ENCODE measurements at places on chromosomes 16 and 17.
A peak's percentile ranks its signal among the peaks of the same experiment; 100 is the strongest.

GRCh38 chr16:67555795-67556212 is 6.5 kb upstream of the CTCF start:
- no peak for DNase-seq

DNA sequence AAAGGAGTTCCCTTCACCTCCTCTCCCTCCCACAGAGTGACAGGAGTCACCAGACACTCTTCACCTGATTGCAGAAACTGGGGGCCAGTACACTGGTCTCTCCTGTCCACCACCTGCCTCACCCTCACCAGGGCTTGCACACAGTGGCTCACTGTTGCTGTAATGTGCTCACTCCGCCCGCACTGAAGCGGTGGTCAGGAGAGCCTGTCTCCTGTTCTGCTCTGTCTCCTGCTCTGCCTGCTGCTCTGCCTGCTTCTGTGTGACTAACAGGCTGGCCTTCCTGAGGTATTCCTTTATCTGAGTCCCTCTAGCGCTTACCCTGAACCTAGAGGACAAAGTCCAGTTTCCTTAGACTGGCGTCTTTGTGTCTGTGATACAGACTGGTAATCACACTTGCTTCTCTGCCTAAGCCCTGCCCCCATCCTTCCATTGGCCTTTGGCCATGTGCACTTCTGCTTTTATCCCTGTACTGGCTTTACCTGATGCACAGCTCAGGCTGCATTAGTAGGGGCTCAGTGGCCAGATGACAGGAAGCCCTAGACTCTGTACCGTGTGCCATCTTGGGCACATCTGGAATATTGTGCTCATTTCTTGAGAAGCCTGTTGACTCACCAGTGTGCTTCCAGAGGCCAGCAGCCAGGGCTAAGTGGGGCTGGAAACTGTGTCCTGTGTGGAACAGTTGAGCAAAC is 13.3 kb downstream of the PROCA1 start:
- DNase-seq: no peak

DNA sequence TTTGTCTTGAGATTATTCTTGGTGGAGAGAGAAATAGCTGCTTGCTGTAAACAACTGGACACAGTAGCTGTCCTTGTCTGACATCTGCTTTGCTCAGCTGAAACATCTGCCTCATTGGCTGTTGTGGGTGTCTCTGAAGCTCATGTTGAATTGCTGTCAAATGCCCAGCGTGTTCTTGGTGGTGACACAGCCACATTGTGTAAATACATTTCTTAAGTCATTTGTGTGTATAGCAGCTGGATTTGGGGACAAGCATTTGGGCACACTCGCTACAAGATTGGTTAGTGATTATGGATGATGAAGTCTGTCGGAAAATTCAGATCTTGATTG is 5.3 kb downstream of the FAM234A start:
- peak; percentile 23 for DNase-seq

DNA sequence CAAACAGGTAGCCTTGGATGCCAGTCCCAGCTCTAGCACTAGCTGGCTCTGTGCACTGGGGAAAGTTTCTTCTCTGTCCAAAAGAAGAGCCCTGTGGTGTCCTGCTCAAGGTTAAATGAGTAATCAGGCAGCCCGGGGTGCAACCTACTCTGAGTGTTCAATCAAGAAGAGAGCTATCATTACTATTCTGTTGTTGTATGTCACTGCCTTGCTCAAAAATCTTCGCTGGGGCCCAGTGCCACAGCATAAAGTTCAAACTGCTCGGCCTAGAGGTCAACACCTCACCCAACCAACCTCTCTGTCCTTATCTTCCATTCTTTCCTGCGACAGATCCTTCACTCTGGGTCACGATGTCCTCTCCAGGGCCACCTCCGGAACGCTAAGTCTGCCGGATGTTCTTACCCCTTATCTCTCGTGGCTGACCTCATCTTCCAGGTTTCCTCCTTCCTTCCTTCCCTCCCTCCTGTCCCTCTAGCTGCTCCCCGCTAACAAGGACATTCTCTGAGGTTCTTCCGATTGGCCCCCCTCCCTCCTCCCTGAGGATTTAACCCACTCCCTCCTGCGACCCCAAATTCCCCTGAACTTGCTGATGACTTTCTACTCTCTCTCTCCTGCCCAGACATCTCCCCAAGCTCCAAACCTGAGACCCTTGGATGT is 4.4 kb downstream of the FDXR start:
- DNase-seq: no peak

GRCh38 chr16:64305663-64306062 is 816.2 kb downstream of the CDH11 start:
- DNase-seq: no peak

GRCh38 chr16:1495211-1495888 is 2.2 kb downstream of the TELO2 start:
- DNase-seq: no peak

- no peak for DNase-seq
These were observed 6.0 kb downstream of the C1QTNF8 start for GRCh38 chr16:1089822-1090619.

- DNase-seq: peak; percentile 100
These were observed at the start of gene AKAP1 for GRCh38 chr17:57084802-57085447. AKAP1 (plus strand) TSS chr17:57085246; CDS start chr17:57105465, 20,219 bp downstream.

DNA sequence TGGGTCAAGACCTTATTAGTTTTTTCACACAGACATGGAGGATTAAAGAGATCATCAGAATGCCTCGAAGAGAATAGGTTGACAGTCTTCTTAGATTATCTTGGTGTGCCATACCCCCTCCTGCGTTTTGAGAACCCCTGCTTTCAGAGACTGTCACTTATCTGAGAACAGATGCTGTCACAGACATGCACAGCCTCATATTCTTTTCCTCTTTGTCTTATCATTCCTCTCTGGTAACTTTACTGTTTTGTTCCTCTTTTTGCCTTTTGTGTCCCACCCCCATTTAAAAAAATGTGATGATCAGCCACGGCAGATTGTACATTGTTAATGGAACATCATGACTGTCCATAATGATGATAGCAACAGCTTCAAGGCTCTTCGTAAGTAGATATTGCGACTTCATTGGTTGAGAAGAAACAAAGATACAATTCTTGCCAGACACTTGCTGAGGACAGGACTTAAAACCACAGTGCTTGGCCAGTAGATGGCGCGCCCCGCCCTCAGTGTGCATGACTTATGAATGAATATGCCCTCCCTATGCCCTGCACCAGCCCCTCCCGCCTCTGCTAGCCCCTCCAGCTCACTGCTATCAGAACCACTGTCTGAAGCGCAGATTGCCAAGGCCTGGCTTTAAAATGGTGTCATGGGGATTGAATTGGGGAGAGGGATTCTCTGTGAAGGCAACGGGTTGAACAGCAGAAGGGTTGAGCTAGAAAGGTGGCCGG is 2.6 kb upstream of the PITPNC1 start:
- DNase-seq: peak; percentile 88

DNA sequence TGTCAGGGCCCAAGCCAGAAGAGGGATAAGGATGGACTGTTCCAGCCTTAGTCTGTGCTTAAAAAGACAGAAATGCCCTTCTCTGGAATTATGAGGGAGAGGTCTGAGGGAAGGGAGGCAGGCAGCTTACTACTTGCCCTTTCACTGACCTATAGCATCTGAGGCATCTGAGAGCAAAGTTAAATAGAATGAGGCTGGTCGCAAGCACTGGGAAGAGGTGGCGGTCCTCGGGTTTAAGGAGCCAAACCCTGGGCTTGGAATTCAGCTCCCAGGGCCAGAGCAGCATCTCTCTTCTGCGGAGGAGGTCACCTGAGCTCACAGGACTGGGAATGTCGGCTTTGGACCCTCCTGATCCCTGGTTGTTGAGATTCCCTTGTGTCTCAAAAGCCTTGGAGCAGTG is 3.1 kb upstream of the LIMD2 start:
- DNase-seq: no peak

- DNase-seq: no peak
These were observed 490.5 kb upstream of the ERCC4 start for GRCh38 chr16:13429416-13429815.

GRCh38 chr16:84517366-84517765 is 12.9 kb upstream of the MEAK7 start:
- DNase-seq: no peak

DNA sequence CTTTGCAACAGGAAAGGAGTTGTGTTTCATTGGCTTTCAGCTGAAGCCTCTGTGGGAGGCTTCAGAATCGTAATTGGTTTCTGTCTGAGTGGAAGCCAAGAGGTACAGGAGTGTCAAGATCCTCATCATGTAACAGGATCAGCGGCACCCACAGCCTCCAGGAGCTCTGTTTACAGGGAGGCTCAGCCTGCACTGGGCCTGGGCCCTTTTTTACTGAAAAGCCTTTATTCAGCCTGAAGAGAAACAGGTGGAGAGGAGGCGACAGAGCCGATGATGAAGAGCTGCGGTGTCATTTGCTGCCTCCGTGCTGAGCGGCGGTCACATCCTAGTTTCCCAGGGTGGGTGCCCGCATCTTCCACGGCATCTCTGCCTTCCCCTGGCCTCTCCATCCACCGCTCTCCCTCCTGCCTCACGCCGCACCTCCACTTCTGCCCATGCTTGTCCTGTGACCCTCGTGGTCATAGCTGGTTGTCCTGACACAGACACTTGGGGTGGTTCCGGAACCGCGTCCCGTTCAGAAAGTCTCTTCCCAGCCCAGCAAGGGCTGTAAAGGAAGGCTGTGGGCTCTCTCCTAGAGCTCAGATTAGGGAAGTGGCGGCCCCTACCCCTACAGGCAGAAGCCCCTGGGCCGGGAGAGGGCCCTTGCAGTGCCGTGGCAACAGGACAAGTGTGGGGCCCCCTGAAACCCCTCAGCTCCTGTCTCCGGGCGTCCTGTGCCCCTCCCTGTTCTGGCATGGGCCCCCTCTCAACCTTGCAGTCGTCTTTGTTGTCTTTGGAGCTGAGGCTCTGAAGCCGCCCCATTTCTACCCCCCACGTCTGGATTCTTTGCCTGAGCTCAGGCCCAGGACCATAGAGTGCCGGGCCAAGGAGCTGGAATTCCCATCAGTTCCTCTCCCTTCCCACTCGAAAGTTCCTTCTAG is 53.9 kb upstream of the CHMP6 start:
- no peak for DNase-seq

- peak; percentile 59 for DNase-seq
These were observed 100.8 kb downstream of the ABCC12 start for GRCh38 chr16:48054881-48055601.

DNA sequence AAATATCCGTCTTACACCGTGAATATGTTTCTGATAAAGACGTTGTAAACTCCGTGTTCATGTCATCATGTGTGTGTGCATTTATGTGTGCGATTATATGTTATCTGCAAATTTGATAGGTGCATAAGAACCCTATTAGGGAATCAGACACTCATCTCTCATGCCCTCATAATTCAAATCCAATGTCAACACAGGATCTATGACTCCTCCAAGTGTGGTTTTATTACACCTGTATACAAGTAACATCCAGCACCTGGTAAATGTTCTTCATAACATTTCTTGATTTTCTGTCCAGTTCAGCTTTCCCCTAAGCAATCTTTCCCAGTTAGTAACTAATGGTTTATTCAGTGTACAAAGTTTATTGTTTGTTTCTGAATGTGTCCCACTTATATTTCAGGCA is 681.9 kb downstream of the CDH11 start:
- no peak for DNase-seq

GRCh38 chr17:39222866-39223834 is 2.6 kb downstream of the STAC2 start:
- DNase-seq: no peak

- DNase-seq: no peak
These were observed 7.9 kb upstream of the SCNN1G start for GRCh38 chr16:23174622-23175021.

DNA sequence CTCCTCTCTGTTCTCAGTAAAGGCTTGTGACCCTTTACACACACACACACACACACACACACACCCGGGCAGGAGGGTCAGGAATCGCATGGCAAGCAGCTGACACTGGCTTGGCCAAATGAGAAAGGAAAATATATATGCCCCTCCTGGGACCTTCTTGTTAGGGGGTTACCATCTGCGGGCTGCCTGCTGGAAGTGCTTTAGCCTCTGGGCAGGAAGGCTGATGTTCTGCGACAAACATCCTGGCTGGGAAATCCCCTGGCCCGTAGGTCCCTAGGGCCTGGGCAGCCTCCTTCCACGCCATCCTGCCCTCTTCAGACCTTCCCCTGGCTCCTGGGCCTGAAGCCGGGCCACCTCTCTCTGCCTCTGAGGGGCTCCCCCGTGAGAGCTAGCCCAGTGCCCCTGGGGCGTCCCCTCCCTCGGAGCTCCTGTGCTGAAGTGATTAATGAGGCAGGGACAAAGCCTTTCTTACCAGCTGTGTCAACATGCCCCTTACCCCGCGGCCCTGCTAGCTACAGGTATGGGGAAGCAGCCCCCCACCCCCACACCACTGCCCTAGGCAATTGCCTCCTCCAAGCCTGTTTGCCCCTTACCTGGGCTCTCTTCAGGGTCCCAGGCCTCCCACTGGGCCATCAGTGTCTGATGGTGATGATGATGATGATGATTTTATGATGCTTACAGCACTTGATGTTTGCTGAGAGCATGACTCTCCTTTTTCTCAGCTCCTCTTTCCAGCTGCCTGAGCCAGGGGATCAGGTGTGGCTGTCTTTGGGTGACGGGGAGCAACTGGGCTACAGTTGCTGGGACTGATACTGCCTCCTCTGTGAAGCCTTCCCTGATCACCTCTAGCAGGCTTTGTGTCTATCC is 32.8 kb upstream of the ETV4 start:
- no peak for DNase-seq

DNA sequence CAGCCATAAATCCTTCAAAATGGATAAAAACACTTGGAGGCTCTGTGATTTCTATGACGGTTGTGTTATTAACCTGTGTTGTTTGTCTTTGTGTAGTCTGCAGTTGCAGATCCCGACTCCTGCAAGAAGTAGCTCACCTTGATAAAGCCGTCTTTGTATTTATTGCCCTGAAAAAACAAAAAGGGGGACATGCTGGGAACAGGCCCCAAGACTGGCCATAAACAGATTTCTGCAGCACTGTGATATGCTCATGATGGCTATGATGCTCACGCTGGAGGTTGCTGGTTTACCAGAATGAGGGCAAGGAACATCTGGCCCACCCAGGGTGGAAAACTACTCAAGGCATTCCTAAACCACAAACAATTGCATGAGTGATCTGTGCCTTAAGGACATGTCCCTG is 71.0 kb downstream of the LGALS9 start:
- no peak for DNase-seq
